ENCODE measurements at places on chromosomes 5 and 9. TPM values are rescaled to one million over a fixed set of nuclear protein-coding genes. Genes with fewer than 3 reads are reported as not detected.
A peak's percentile ranks its signal among the peaks of the same experiment; 100 is the strongest.

Gene HTR4
- 2.9 TPM for total RNA-seq

Gene PAEP
- total RNA-seq, result not detected

Gene PTPN3
- 15.5 TPM for total RNA-seq

GRCh38 chr5:175288048-175288621, 155.8 kb downstream of the DRD1 start:
- no peaks in the 10 kb centered on the region for H3K27me3 ChIP-seq
- H3K36me3 ChIP-seq, result no peaks in the 10 kb centered on the region
- no peak overlapping the region for H3K4me3 ChIP-seq

DNA sequence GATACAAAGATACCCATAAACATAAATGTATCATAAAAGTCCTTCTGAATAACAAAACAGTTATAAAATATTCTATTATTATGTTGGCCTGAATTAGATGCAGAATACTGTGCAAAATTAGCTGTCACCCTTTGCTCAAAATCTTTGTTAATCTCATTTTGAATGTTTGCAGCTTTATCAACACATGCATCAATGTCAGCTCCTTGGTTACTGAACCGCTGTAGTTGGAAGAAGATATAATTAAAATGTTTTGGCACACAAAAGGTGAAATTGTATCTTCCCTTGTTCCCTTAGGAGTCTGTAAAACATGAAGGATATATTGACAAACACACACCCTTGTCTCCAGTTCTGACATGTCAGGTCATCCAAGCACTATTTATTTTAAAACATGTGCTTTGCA, 146.3 kb upstream of the POU5F2 start:
- H3K27me3 ChIP-seq, result no peaks in the 10 kb centered on the region
- DNase-seq, result no peak
- no peaks in the 10 kb centered on the region for H3K36me3 ChIP-seq
- no peak overlapping the region for H3K4me3 ChIP-seq
- H3K4me1 ChIP-seq, result no peaks in the 10 kb centered on the region

- DNase-seq, result no peak
- no peak overlapping the region for H3K27ac ChIP-seq
- H3K27me3 ChIP-seq, result no peaks in the 10 kb centered on the region
- no peak overlapping the region for H3K4me3 ChIP-seq
- no peaks in the 10 kb centered on the region for H3K36me3 ChIP-seq
Observed at GRCh38 chr5:36521838-36522745, 84.3 kb upstream of the SLC1A3 start.

DNA sequence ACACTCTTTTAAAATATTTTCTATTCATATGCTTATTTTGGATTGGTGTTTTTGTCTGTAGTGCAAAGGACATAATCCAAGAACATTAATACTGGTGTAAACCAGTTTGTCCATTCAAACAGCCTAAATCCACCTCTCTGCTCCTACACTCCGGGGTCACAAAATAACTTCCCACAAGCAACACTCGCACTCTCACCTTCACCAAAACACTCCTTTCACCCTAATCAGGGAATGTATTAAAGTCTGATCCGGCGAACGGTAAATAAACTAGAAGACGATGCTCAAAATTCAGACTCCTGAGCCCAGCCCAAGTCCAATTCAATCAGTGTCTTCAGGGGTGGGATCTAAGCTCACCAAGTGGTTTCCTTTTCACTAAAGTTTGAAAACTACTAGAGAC, 649 bp downstream of the AP3B1 start:
- peak overlapping the region; percentile 96 for H3K4me3 ChIP-seq
- DNase-seq, result no peak
- H3K36me3 ChIP-seq, result no peaks in the 10 kb centered on the region
- H3K4me1 ChIP-seq, result peaks cover 38% of the 10 kb centered on the region
- H3K27ac ChIP-seq, result peak overlapping the region; percentile 91

DNA sequence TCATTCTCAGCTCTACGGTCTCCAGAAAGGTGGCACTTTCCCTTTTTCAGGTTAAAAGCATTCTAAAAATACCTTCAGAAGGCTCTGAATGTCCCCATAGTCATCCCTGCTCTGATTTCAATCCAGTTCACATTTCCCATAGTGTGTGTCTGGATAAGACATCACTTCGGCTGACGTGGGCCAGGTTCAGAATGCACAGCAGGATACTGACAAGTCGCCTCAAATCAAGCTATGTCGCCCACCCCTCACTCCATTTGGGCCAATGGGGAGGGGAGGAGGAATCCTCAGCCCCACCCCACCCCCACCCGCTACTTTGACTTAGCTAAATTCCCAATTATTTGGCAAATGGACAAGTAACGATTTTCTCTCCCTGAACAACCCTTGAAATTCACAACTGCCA, 148.0 kb downstream of the SLIT3 start:
- H3K4me3 ChIP-seq, result no peak overlapping the region
- H3K4me1 ChIP-seq, result peaks cover 32% of the 10 kb centered on the region
- no peak for DNase-seq
- H3K27me3 ChIP-seq, result no peaks in the 10 kb centered on the region
- H3K36me3 ChIP-seq, result no peaks in the 10 kb centered on the region
- H3K27ac ChIP-seq, result peak overlapping the region; percentile 5

GRCh38 chr5:17192191-17192590, 25.2 kb upstream of the BASP1 start:
- no peak overlapping the region for H3K27ac ChIP-seq
- no peaks in the 10 kb centered on the region for H3K36me3 ChIP-seq
- peaks cover 5% of the 10 kb centered on the region for H3K4me1 ChIP-seq
- H3K27me3 ChIP-seq, result no peaks in the 10 kb centered on the region
- no peak overlapping the region for H3K4me3 ChIP-seq

DNA sequence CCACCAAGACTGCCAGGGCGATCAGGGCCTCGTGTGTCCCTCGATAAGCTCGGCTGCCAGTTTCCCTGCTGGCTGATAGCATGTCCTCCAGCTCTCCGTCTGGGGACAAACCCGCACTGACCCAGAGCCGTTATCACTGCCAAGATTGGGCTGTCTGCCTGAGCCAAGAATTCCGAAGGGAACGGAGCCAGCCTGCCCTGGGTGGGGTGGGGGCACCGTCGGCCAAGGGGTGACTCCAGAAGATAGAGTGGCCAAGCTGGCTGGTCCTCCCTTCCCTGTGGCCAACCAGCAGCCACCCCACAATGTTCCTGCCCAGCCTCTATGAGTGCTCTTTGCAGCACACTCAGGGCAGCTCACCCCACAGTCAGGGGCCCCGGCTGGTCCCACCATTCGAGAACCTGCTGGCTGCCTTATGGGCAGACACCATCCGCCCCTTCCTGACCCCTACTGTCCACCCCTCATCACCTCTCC, 29.4 kb downstream of the HRH2 start:
- H3K36me3 ChIP-seq, result no peaks in the 10 kb centered on the region
- no peak for DNase-seq
- H3K4me3 ChIP-seq, result no peak overlapping the region
- H3K27me3 ChIP-seq, result no peaks in the 10 kb centered on the region
- no peak overlapping the region for H3K27ac ChIP-seq

GRCh38 chr9:73154722-73155121, 3.1 kb downstream of the ANXA1 start:
- H3K4me1 ChIP-seq, result peaks cover 73% of the 10 kb centered on the region
- H3K36me3 ChIP-seq, result peaks cover 14% of the 10 kb centered on the region
- H3K27me3 ChIP-seq, result no peaks in the 10 kb centered on the region
- no peak for DNase-seq
- peak overlapping the region; percentile 46 for H3K4me3 ChIP-seq
- peak overlapping the region; percentile 91 for H3K27ac ChIP-seq

DNA sequence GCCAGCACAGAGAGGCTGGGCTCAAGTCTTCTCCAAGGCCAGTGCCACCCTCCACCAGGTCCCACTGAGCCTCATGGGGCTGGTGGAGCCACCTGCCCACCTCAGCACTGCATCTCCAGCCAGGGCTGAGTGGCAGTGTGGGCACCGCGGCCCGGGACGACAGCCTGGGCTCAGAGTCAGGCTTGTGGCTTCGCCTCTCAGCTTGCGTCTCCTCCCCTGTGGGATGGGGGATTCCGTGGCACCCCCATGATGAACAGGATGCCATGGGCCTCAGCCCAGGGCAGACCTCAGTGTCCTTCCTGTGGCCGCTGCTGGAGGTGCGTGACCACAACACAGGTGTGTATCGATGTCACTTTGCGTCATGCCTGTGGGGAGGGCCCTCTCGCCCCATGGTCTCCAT, 136.4 kb upstream of the PPP1R26 start:
- no peak for DNase-seq
- H3K36me3 ChIP-seq, result no peaks in the 10 kb centered on the region
- no peaks in the 10 kb centered on the region for H3K27me3 ChIP-seq

GRCh38 chr9:38269775-38270174, 122.7 kb upstream of the ALDH1B1 start:
- no peak overlapping the region for H3K4me3 ChIP-seq
- H3K27ac ChIP-seq, result no peak overlapping the region
- no peaks in the 10 kb centered on the region for H3K27me3 ChIP-seq
- no peaks in the 10 kb centered on the region for H3K4me1 ChIP-seq
- no peak for DNase-seq
- no peaks in the 10 kb centered on the region for H3K36me3 ChIP-seq

DNA sequence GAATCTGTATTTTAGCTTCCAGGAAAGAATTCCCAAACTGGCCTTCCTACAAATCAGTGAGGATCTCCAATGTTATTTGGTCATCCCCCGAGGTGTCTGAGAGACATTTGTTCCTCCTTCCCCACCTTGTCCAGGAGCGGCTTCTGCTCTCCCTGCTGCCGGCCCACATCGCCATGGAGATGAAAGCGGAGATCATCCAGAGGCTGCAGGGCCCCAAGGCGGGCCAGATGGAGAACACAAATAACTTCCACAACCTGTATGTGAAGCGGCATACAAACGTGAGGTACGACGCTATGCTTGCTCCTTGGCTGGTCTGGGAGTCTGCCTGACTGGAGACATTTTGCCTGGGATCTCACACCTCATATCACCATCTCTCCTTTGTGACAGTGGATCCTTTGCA, 160.4 kb downstream of the CFAP90 start:
- DNase-seq, result no peak
- no peaks in the 10 kb centered on the region for H3K4me1 ChIP-seq
- H3K4me3 ChIP-seq, result no peak overlapping the region
- no peaks in the 10 kb centered on the region for H3K27me3 ChIP-seq
- H3K27ac ChIP-seq, result no peak overlapping the region

DNA sequence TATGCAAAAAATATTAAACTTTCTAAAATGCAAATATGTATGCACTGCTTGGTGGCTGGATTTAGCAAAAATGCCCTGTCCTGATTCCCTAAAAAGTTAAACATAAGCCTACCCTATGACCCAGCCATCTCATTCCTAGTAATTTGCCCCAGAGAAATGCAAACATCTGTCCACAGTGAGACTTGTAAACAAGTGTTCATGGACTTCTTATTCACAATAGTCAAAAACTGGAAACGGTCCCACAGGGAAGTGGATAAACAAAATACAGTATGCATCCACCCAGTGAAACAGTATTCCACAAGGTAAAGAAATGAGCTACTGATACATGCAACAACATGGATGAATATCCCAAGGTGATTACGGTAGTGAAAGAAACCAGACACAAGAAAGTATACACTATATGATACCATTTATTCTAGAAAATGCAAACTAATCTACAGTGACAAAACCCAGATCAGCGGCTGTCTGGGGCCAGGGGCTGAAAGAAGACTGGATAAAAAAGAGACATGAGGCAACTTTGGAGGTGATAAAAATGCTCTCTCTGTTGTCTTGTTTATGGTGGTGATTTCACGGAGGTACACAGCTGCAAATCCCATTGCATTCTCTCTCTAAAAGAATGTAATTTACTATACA, 277.3 kb downstream of the GLIS3 start:
- no peak overlapping the region for H3K4me3 ChIP-seq
- H3K36me3 ChIP-seq, result no peaks in the 10 kb centered on the region
- DNase-seq, result no peak
- H3K27me3 ChIP-seq, result no peaks in the 10 kb centered on the region
- H3K27ac ChIP-seq, result no peak overlapping the region
- no peaks in the 10 kb centered on the region for H3K4me1 ChIP-seq

- no peaks in the 10 kb centered on the region for H3K36me3 ChIP-seq
- no peak overlapping the region for H3K4me3 ChIP-seq
- no peak overlapping the region for H3K27ac ChIP-seq
- no peak for DNase-seq
- H3K27me3 ChIP-seq, result no peaks in the 10 kb centered on the region
Observed at GRCh38 chr5:59503220-59503619, 390.3 kb downstream of the PDE4D start.

GRCh38 chr9:119839888-119840287, 470.7 kb upstream of the BRINP1 start:
- no peaks in the 10 kb centered on the region for H3K4me1 ChIP-seq
- H3K36me3 ChIP-seq, result no peaks in the 10 kb centered on the region
- H3K27ac ChIP-seq, result no peak overlapping the region
- no peak overlapping the region for H3K4me3 ChIP-seq
- H3K27me3 ChIP-seq, result no peaks in the 10 kb centered on the region

DNA sequence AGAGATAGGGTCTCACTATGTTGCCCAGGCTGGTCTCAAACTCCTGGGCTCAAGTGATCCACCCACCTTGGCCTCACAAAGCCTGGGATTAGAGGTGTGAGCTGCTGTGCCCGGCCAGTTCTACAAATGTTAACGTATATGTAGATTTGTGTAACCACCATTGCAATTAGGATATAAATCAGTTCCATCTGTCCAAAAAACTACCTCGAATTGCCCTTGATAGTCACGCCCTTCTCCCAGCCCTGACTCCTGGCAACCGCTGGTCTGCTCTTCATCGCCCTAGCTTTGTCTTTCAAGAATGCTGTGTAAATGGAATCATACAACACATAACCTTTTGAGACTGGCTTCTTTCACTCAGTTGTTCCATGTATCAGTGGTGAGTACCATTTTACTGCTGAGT, 46.1 kb upstream of the PPARGC1B start:
- H3K4me3 ChIP-seq, result no peak overlapping the region
- no peak for DNase-seq
- H3K27me3 ChIP-seq, result no peaks in the 10 kb centered on the region
- H3K27ac ChIP-seq, result no peak overlapping the region

GRCh38 chr5:80064124-80064523, 29.0 kb downstream of the THBS4 start:
- H3K27me3 ChIP-seq, result no peaks in the 10 kb centered on the region
- no peak overlapping the region for H3K27ac ChIP-seq
- H3K4me1 ChIP-seq, result no peaks in the 10 kb centered on the region
- no peak for DNase-seq
- no peaks in the 10 kb centered on the region for H3K36me3 ChIP-seq

DNA sequence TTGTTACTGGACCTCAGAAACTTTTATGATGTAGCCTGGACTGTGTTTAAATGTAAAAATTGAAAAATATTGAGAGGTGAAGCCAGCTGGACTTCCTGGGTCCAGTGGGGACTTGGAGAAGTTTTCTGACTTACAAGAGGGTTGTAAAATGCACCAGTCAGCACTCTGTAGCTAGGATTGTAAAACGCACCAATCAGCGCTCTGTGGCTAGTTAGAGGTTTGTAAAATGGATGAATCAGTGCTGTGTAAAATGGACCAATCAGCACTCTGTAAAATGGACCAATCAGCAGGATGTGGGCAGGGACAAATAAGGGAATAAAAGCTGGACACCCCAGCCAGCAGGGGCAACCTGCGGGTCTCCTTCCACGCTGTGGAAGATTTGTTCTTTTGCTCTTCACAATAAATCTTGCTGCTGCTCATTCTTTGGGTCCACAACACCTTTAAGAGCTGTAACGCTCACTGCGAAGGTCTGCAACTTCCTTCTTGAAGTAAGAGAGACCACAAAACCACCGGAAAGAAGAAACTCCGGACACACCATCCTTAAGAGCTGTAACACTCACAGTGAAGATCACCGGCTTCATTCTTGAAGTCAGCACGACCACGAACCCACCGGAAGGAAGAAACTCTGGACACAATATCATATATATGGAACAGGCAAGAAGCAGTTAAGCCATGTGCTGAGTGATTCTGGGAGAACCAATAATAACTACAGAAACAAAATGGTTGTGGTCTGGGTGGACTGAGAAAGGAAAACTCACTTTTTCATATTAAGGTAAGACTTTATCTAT, 201.3 kb downstream of the GABRG2 start:
- no peak overlapping the region for H3K4me3 ChIP-seq
- no peak overlapping the region for H3K27ac ChIP-seq
- H3K4me1 ChIP-seq, result no peaks in the 10 kb centered on the region
- H3K36me3 ChIP-seq, result no peaks in the 10 kb centered on the region
